ENCODE measurements at places on chromosomes 3 and 15. TPM values are rescaled to one million over a fixed set of nuclear protein-coding genes. Genes with fewer than 3 reads are reported as not detected.

- no peak for DNase-seq
Observed at GRCh38 chr3:182083112-182083511, 371.4 kb downstream of the SOX2 start.

GRCh38 chr3:67526246-67526645, 128.2 kb downstream of the SUCLG2 start:
- no peak for DNase-seq

DNA sequence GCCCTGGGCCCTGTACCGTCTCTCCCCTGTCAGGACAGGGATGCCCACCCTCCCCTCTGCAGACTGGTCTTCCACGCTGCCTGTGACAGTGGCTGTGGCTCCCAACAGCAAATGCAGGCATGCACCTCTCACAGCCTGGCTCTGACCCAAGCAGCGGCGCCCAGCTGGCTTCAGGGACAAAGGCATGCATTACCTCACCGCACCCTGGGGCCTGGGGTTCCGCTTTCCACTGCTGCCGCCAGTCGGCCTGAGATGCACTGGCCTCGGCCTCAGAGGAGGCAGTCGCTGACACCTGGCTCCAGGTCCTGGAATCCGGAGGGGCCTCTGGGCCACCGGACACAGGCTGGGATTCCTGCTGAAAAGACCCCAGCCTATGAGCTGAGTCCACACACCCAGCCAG, 70.3 kb downstream of the SCN5A start:
- no peak for DNase-seq

- no peak for DNase-seq
Observed at GRCh38 chr3:38348903-38349302, 2.3 kb downstream of the XYLB start.

DNA sequence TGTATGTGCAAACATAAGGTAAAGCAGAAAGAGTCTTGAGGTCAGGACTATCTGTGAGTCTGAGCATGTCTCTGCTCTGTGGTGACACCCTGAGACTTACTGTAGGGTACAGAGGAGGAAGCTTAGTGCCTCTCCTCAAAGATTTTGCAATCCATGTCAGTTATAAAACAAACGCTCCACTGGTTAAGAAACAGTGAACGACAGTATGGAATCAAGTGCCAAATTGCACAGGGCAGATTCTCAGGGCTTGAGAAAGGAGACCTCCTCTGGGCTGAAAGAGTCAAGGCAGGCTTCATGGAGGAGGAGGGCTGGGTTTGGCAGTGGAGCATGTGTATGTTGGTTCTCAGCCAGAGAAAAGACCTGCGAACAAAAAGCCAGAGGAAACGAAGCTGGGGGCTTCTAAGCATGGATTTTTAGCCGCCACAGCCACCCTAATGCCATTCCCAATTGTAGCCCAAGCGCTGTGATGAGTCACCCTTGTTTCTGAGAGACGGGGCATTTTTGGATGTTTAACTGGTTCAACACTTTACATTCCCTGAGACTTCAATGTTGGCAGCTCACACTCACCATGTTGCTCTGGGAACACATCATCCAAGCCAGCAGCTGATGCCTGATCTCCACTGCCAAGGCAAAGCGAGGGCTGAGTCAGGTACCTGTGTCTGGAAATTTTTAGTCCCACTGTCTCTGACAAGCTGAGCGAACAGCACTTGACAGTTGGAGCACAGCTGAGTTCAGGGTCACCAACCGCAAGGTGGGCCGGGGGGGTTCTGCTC, 3.4 kb upstream of the DGKG start:
- DNase-seq = no peak

- no peak for DNase-seq
Observed at GRCh38 chr3:114697401-114697800, 403.6 kb downstream of the TIGIT start.

- DNase-seq = no peak
Observed at GRCh38 chr15:85477061-85477460, 96.7 kb downstream of the AKAP13 start.

- DNase-seq = peak; percentile 35
Observed at GRCh38 chr3:72123908-72124441, 339.0 kb upstream of the PROK2 start.

IQCH gene
- 0.94 TPM for polyA plus RNA-seq

ERICH6 gene
- polyA plus RNA-seq = 0.11 TPM

FAM162A gene
- 35.6 TPM for polyA plus RNA-seq

SLC30A4 gene
- 4.6 TPM for polyA plus RNA-seq
